ENCODE measurements at places on chromosomes 16 and 17.
A peak's percentile ranks its signal among the peaks of the same experiment; 100 is the strongest.

GRCh38 chr16:66265556-66266141 lies 100.8 kb upstream of the CDH5 start:
- DNase-seq = no peak

DNA sequence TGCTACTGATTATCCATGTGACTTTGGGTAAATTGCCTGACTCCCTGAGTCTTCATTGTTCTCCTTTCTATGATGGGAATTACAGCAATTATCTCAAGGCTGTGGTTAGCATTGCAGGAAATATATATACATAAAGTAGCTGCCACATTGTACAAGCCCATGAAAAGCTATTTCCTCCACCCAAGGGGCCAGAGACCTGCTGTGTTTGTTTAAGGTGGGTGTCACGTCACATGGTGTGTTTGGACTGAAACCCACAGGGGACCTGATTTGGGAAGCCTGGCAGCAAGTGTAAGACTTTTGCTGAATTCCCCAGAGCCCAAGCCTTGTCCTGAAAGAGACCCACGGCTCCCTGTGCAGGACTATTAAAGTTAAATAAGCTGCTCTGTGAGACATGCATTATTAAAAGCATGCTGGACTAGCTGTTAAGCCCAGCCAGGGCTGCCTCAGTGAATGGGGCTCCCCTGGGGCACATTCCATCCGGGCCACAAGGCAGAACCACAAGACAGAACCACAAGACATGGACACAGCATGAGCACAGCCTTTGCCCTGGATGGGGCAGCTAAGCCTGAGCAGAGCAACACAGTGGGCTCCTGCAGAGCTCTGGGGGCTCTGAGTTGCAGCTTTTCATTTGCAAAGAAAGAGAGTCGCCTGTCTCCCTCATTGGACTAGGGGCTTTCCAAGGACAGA lies 148.9 kb downstream of the SPACA3 start:
- no peak for DNase-seq

GRCh38 chr17:81339191-81339533 lies 44.1 kb upstream of the SLC38A10 start:
- no peak for DNase-seq

DNA sequence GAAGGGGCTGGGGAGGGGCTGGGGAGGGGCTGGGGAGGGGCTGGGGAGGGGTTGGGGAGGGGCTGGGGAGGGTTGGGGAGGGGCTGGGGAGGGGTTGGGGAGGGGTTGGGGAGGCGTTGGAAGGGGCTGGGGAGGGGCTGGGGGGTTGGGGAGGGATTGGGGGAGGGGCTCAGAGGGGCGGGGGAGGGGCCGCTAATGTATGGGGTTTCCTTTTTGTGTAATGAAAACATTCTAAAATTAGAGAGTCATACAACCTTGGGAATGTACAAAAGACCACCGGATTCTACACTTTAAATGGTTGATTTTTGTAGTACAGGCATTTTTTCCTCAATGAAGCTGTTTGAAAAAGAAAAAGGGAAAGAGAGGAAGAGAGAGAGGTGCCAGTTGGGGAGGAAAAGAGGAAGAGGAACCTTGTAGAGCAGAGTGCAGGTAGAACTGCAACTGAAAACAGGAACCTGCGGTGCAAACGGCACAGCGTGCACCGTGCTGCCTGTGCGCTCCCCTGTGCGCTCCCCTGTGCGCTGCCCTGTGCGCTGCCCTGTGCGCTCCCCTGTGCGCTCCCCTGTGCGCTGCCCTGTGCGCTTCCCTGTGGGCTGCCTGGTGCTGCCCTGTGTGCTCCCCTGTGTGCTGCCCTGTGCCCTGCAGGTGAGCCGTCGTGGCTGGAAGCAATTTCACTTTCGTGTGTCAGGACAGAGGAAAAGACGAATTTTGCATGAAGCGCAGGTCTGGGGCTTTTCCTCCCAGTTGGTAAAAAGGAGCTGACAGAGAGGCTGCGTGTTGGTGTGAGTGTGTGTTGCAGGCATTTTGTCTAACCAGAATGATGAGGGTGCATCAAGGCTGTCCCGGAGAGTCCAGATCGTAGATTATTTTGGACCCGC lies 40.8 kb downstream of the METRNL start:
- peak; percentile 61 for DNase-seq

- no peak for DNase-seq
Measured at GRCh38 chr17:73431401-73432205, 119.8 kb upstream of the CDC42EP4 start.

DNA sequence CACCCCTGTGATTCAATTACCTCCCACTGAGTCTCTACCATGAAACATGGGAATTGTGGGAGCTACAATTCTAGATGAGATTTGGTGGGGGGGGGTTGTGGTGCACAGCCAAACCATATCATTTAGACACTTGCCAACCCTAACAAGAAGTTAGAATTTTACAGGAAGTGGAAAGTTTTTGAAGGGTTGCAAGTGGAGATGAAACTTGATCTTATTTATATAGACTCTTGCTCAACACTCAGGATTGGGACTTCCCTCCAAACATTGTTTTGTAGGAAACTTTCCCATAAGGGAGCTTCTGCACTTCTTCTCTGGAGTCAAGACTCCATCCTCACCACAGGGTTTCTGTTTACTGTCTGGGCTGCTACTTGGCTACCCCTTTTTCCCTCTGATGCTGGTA lies 266.7 kb upstream of the CDH11 start:
- no peak for DNase-seq

- no peak for DNase-seq
Measured at GRCh38 chr17:41140360-41141131, at the start of gene KRTAP4-6. KRTAP4-6 (minus strand) TSS chr17:41140544; CDS start chr17:41140487, 57 bp downstream.

DNA sequence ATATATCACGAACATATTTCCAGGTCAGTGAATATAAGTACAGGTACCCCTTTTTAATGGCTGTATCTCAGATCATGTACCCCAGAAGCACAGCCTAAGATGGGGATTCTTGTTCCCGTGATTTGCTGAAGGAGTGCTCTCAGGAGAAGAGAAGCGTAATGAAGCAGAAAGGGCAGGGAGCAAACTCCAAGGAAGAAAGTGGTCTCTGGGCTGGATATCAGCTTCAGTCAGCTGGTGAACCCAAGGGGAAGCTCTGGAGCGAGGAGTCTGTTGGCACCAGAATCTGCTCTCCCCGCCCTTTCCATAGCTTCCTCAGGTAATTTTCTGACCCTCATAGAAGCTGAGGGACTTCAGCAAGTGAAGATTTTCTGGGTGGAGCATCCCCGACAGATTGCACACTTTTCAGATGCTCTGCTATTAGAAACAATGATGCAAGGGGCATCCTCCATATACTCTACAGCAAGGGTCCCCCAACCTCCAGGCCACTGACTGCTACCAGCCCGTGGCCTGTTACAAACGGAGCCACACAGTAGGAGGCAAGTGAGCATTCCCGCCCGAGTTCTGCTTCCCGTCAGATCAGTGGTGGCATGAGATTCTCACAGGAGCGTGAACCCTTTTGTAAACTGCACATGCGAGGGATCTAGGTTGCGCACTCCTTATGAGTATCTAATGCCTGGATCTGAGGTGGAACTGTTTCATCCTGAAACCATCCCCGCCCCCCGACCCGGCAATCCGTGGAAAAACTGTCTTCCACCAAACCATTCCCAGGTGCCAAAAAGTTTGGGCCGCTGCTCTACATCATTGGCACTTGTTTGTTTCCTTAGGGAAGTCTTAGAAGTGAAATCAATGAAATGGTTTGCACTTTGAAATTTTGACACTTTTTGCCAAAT lies 4.4 kb downstream of the FAHD1 start:
- no peak for DNase-seq

DNA sequence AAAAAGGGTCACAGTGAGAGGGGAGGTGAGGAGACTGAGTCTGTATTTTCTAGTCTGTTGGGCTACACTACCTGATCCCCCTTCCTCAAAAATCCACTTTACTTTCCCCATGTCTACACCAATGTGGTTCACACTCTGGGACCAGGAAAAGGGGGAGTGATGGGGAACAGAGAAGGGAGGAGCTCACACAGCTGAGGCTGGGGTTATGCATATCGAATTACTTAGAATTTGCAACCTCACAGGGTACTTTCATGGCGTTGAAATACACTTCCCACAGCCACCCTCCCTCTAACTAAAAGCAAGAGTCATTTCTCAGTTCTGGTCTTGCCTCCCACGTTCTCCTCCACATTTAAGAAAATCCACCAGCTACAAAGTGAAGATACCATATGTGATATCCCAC lies 14.1 kb downstream of the MAPT start:
- DNase-seq = no peak

GRCh38 chr17:79621151-79621943 lies 10.5 kb upstream of the RBFOX3 start:
- DNase-seq = no peak

DNA sequence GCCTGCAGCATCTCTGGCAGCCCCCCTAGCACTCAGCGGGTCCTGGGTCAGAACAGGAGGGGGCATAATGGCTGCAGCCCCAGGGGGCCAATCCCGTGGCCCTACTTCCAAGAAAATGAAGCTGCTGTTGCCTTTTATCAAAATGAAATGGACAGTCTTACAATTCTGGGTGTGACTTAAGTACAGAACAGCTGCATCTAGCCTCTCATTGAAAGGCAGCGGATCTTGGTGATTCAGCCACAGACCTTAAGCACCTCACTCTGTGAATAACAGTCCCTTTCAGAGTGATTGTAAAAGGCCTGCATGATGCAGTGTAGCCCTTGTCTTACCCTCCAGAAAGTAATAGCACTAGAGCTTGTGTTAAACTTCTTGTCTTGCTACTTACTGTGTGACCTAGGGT lies 11.5 kb upstream of the UMOD start:
- DNase-seq = no peak

GRCh38 chr17:77654850-77655249 lies 303.7 kb upstream of the TNRC6C start:
- DNase-seq = no peak

- no peak for DNase-seq
Measured at GRCh38 chr17:40321524-40321929, 12.5 kb downstream of the RARA start.

DNA sequence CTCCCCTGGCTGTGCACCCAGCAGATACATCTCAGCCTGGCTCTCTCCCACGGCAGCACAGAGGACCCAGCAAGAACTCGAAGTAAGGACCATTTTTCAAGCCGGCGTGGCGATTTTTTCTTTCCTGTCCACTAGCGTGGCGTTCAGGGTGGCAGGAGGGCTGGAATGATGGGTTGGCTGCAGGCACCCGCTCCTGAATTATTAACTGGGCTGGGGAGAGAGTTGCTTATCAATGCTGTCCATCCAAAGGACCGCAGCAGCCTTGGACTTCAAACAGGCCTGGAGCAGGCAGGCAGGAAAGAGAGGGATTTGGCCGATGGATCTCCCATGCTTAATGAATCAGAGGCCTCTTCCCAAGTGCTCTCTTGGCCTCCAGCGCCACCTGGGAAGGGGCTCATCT lies 7.0 kb downstream of the C16orf82 start:
- DNase-seq = no peak

DNA sequence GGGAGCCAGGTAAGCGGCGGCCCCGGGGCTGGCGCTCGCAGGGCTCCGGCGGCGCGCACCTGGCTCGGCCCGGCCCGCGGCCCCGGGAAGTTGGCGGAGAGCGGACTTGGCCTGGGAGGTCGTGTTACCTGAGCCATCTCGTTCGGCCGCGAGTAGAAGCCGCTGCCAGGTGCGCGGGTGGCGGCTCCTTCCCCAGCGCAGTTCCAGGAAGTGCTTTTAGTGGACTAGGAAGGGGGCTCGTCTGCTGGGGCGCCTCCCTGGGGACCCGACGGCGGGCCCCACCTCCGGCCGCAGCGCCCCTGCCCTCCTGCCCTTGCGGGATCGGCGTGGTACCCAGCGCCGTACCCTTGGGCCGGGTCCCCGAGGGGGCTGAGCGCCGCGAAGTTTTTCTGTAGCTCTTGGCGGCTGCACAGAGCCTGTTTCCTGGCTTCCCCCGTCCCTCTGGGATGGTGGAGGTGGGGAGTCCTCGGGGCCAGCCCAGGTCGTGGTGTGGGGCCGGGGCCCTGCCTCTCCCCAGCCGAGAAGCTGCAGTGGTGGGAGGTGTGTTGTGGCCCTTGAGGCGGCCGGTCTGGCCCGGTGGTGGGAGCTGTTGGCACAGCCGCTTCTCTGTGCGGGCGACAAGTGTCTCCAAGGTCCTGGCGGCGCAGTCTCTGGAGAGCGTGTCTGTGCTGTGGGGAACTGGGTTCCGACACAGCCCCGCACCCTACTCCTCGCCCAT lies 96.9 kb downstream of the RAB11FIP4 start:
- DNase-seq = no peak

GRCh38 chr16:10511829-10512228 lies 68.6 kb downstream of the EMP2 start:
- no peak for DNase-seq

- peak; percentile 56 for DNase-seq
Measured at GRCh38 chr16:29148867-29149272, 164.0 kb downstream of the LAT start.

DNA sequence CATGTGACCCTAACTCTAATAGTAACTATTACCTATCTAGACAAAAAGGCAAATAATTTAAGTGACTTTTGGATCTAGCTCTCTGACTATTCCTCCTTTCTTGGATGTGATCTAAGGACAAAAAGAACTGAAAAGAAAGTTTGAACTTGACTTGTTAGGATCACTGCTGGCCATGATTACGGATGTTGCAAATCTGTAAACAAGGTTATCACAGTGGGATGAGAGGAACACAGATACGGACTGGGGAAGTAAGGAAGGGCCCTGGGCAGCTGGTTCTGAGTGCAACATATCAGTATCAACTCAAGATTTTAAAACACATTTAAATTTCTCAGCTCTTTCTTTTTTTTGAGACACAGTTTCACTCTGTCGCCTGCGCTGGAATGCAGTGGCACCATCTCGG lies 78.7 kb downstream of the MRM3 start:
- no peak for DNase-seq

- DNase-seq = no peak
Measured at GRCh38 chr17:6912110-6913051, 80.9 kb upstream of the TEKT1 start.

GRCh38 chr17:79977708-79978547 lies 57.7 kb downstream of the TBC1D16 start:
- no peak for DNase-seq

- DNase-seq = no peak
Measured at GRCh38 chr16:84426804-84427203, 58.5 kb downstream of the ATP2C2 start.

DNA sequence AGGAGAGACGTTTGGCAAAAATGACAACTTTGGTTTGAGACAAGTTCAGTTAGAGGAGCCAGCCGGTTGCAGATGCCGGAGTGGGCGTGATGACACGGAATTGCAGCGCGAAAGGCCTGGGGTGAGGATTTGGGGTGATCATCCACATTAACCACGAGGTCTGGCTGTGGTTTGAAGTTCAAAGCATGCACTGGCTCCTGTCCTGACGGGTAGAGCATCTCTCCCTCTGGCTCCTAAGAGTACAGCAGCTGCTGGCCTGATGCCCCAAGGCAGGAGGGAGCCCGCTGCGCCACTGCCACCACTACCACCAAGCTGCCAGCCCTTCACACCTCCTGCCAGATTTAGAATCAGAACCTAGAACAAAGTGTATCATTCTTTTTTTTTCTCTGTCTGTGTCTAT lies 3.7 kb downstream of the RHBDL3 start:
- no peak for DNase-seq
